ENCODE measurements at places on chromosomes 7 and 10. TPM values are rescaled to one million over a fixed set of nuclear protein-coding genes. Genes with fewer than 3 reads are reported as not detected.

Gene WDR37
- total RNA-seq, result 10.5 TPM

Gene PTF1A
- not detected for total RNA-seq

Gene IKZF1
- total RNA-seq, result 0.71 TPM

- DNase-seq, result no peak
- peaks cover 18% of the 10 kb centered on the region for H3K4me1 ChIP-seq
- H3K27ac ChIP-seq, result no peak overlapping the region
- no peaks in the 10 kb centered on the region for H3K36me3 ChIP-seq
- H3K27me3 ChIP-seq, result no peaks in the 10 kb centered on the region
- no peak overlapping the region for H3K4me3 ChIP-seq
These were observed 307.9 kb upstream of the AOAH start for GRCh38 chr7:37032258-37032601.

- no peaks in the 10 kb centered on the region for H3K4me1 ChIP-seq
- no peaks in the 10 kb centered on the region for H3K27me3 ChIP-seq
- DNase-seq, result no peak
- H3K36me3 ChIP-seq, result no peaks in the 10 kb centered on the region
- no peak overlapping the region for H3K27ac ChIP-seq
These were observed 121.1 kb downstream of the VWC2 start for GRCh38 chr7:49894543-49894942.

- no peaks in the 10 kb centered on the region for H3K4me1 ChIP-seq
- H3K4me3 ChIP-seq, result no peak overlapping the region
- H3K27me3 ChIP-seq, result no peaks in the 10 kb centered on the region
- no peak for DNase-seq
These were observed 77.8 kb upstream of the NRP1 start for GRCh38 chr10:33412241-33412640.
